ENCODE measurements at places on chromosomes 6 and 20.

DNA sequence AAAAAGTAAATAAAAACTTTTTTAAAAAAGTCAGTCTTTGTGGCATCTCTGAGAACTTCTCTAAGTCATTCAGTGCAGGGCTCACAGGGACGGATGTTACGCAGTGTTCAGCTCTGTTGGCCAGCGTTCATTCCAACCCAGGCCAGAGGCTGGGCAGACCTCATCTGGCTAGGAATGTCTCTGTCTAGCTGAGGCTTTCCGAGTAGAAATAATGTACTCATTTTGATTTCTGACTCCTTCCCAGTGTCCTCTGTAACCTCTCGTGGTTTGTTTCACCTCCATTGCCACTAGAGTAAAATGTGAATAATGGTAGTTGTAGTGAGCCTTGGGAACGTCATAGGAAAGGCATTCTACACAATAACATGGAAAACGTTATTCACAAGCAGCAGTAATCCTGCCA, 135.1 kb downstream of the TMEM242 start:
- DNase-seq, result peak; percentile 26

DNA sequence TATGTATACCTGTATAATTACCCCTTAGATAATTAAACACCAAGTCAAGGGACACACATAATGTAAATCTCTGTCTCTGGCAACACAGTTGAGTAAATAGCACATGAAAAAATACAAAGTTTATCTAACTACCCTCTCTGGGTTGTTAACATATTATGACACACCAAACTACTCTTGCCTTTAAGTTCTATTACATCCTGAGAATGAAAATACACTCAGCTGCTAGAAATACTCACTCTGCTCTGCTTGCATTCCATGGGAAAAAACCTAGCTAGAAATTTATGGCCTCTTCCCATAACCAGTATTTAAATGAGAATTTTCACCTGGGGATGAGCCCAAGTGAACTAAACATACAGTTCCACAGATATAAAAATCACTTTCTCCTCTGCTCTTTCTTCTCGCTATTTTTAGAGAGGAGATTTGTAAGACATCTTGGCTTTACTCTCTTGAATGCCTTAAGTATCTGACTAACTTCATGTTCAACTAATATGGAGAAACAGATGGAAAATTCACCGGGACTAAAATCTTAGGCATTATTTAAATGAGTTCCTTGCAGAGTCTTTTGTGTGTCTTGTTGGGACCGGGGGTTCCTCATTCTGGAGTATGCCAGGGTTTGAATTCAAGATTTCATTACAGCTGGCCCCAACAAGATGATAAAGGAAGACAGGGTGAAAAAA, 140.9 kb downstream of the GJA10 start:
- no peak for DNase-seq

DNA sequence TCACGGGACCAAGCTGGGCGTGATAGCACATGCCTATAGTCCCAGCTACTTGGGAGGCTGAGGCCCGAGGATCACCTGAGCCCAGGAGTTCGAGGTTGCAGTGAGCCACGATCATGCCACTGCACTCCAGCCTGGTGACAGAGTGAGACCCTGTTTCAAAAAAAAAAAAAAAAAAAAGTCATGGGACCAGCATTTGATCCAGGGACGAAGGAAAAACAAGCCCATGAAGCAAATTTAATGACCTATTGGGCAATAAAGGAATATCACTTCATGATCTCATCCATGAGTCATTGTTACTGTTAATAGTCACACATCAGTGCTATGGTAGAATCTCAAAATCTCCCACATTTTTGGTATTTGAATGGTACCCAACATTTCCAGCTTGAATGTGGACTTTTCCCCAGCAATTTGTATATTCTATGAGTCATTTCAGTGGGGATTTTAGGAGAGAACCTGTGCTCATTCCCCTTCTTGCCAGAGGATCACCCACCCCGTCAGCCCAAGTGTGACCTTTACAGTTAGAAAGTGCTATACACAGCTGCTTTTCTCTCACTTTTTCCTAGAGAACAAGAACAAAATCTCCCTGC, 8.5 kb upstream of the SOD2 start:
- DNase-seq, result peak; percentile 82

DNA sequence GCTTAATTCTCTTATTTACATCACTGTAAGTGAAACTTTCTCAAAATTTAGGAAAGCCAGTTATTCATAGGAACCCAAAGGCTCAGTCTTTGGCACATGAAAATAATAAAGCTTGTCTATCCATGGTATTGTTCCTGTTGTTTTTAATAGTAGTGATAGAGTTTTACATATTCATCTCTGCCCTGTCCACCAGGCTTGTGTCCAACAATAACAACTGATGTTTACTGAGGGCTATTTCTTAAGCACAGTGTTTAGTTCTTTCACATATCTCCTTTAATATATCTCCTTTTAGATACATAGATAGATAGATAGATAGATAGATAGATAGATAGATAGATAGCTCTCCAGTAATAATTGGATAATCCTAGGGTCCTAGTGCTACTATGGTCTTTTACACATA, 34.2 kb downstream of the FOXQ1 start:
- no peak for DNase-seq

- no peak for DNase-seq
Observed at GRCh38 chr20:63939061-63939935, 16.9 kb downstream of the UCKL1 start.

DNA sequence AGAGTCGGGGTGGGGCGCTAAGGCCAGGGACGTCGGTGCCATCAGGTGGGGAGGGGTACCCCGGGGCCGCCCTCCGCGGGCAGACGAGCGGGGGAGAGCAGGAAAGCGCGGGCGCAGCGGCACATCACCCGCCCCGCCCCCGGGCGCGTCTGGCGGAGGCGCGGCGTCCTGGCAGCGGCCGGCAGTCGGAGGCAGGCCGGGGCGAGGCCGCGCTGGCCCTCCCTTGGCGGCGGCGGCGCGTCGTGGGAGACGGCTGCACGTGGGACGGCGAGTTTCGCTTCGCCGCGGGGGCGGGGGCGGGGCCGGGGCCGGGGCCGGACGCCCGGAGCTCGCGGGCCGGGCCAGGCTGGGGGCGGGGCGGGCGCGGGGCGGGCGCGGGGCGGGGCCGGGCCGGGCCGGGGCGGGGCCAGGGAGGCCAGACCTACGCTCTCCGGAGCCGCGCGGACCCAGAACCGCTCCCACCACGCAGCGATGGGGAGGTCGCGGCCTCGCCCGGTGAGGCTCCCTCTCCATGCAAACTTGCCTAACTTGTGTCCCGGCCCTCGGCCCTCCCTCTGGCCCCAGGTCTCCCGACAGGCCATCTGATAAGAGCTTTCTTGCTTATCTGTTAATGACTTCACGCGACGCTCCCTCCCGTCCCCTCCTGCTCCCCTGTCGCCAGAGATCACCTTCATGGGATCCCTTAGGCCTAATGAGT, 12.5 kb downstream of the ITPR3 start:
- peak; percentile 61 for DNase-seq

- no peak for DNase-seq
Observed at GRCh38 chr6:110392727-110393126, 22.6 kb downstream of the DDO start.

DNA sequence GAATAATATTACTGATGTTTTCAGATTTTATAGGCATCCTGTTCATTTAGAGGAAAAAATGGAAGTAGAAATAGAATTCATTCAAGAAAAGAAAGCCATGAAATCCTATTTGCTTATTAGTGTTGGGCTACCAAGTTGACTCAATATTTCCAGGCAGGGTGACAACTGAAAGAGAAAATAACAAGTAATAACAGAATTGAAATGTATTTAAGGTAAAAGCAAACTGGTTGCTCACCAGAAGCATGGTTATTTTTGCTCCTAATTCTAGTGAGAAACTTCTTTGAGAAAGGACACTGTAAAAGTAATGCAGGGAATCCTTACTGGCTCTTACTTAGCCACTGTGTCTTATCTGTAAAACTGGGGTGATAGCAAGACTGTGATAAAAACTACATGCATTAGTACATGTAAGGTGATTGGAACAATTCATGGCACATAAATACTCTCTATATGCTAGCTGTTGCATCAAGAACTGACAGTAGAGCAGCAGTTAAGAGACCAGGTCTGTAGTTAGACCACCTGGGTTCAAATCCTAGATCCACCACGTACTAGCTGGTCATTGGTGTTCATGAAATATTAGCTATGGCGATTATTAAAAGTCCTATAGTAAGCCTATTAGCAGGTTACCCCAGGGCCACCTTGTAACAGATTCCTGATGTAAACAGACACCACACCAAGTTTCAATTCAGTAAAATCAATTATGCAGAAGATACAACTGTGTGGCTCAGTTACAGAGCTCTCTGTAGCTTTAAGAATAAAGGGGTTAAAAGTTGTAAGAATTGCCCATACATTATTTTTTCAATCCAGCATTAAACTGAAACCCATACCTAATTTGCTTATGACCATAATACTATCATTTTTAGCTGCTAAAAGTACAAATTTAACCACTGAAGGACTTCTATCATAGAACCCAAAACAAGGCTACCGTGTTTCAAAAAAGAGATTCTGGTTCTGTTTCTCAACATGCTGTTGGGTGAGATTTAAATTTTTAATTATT, 159.2 kb upstream of the COL21A1 start:
- no peak for DNase-seq

- DNase-seq, result no peak
Observed at GRCh38 chr20:14826543-14827313, 489.3 kb upstream of the FLRT3 start.

DNA sequence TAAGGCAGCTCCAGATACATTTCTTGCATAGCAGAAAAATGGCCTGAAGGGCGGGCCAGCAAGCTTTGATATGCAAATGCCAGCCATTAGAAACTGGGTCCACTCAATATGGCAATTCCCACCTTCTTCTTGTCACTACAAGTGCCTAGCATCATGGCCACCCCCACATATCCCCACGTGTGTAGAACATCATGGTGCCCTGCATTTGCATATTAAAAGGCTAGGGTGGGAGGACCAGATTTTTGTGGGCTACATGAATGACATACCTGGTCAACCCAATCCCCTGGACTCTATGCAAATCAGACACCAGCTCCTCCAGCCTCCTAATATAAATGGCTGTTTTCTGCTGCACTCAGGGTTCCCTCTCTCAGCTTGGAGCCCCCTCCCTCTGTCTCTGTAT, 31.7 kb downstream of the PLN start:
- DNase-seq, result no peak

DNA sequence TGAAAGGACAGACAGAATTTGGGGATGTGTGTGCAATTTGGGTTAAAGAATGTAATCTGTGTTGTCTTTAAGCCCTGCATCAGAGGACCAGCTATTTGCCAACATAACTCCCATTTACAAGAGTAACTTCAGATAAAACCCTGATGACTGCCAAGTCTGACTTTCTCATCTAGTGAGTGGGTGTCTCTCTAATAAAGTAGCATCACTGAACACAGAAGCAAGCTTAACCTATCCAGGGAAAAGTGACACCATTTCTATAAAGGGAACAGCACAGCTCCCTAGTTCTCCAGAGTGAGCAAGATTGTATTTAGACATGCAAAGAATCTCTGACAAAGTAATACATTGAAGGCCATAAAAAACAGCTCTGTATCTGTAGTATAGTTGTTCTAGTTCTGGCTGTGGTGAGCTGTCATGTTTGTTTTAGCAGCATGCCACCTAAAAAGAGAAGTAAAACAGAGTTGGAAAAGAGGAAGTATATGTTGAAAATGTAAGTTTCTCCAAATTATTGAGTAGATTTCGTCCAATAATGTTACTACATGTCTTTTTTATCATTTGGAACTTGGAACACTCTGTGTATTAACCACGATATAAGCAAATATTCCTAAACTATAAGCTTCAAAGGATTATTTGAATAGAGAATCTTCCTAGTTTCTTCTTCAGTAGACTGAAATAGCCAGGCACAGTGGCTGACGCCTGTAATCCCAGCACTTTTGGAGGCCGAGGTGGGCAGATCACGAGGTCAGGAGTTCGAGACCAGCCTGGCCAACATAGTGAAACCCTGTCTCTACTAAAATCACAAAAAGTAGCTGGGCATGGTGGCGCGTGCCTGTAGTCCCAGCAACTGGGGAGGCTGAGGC, 8.8 kb upstream of the PIM1 start:
- peak; percentile 61 for DNase-seq

- no peak for DNase-seq
Observed at GRCh38 chr6:72424476-72424875, 197.4 kb upstream of the KCNQ5 start.

DNA sequence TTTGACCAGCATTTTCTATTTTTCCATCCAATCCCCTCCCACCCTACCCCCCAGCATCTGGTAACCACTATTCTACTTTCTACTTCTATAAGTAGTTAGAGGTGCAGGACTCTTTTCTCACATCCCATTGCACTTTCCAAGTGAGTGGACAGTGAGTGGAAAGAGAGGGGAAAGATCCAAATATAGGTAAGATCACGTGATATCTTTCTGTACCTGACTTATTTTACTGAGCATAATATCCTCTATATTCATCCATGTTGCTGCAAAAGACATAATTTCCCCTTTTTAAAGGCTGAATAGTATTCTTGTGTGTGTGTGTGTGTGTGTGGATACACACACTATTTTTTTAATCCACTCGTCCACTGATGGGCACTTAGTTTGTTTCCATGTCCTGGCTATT, 18.1 kb downstream of the RBM24 start:
- no peak for DNase-seq

DNA sequence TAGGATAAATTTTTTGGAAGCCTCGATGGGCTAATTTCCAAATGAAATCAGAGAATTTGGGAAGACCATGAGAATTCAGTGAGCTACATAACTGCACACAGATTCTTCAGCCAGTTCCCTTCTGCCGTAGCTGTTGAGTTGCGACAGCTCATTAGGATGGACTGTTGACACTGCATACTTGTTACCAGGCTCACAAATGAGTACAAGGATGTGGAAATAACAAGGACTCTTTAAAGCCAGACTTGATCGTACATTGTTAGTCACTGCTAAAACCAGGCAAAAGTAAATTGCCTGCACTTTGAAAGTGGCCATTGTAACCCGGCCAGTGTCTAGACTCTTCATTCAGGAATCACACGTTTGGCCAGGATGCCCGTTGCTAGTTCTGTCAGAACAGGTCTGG, 37.0 kb downstream of the NDUFAF5 start:
- peak; percentile 7 for DNase-seq

- no peak for DNase-seq
Observed at GRCh38 chr6:167154291-167154690, 3.5 kb downstream of the GPR31 start.

GRCh38 chr20:52975029-52975732, 3.0 kb downstream of the TSHZ2 start:
- DNase-seq, result peak; percentile 50

DNA sequence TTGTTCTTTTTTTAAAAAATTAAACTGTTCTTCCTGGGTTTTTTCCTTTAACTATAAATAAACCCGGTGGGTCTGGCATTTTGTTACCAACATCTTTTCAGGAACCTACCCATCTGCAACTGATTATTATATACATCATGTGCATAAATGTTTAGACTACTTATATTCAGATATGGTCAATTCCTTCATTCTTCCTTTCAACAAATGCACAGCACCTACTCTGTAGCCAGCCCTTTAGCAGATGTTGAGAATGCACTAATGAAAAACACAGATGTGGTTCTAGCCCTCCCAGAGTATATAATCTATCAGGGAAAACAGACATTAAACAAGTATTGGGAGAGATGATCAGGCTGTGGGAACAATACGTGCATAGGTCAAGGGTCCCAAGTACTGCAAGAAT, 237.1 kb downstream of the UST start:
- no peak for DNase-seq
